NCI-H774 (cell line): ENCODE measurements at places on chromosomes 11 and 22.

DNA sequence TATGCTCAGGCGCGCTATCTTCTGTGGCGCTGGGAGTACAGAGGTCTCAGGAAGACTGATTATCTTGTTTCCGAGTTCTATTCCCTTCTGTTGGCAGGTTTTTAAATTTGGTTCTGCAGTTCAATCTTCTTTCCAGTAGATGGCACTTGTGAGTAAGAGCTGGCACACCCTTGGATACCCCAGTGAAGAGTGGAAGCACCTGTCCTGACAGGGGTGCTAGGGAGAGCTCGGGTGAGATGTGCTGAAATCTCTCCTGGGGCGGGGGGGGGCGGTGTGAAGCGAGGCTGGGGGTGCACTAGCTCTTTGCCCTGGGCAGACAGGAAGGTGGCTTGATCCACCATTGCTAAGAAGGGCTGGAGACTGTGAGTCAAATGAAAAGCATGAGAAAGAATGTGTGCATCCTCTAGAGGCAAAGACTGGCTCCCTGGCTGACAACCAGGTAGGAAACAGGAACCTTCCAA is 679.9 kb upstream of the CCDC179 start:
- DNase-seq, result peak; percentile 30

DNA sequence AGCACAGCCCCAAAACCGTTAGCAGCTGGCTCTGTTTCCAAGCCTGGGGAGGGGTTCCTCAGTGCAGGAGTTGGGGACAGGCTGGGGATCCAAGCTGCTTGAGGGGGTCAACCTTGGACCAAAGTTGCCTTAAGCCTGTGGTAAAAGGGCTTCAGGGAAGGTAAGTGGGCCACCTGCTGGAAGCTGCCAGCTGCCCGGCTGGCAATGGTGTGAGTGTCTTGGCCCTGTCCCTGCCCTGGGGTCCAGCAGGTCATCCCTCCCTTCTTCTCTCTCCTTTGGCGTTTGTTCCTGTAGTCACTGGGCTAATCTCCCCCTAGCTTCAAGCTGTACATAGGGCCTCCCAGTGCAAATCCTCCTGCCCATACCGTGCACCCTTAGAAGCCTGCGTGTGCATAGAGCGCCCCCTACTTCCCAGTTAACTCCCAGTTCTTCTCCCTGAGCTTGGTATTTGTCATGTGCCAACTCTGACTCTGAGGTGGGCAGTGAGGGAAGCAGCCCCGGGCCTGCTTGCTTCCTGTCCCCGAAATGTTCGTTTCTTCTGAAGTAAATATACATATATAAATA is 4.4 kb downstream of the TMEM258 start:
- DNase-seq, result no peak

GRCh38 chr22:39144101-39144767 is 8.2 kb downstream of the CBX7 start:
- DNase-seq, result no peak

GRCh38 chr22:26957897-26958296 is 300.5 kb downstream of the MIAT start:
- DNase-seq, result no peak

DNA sequence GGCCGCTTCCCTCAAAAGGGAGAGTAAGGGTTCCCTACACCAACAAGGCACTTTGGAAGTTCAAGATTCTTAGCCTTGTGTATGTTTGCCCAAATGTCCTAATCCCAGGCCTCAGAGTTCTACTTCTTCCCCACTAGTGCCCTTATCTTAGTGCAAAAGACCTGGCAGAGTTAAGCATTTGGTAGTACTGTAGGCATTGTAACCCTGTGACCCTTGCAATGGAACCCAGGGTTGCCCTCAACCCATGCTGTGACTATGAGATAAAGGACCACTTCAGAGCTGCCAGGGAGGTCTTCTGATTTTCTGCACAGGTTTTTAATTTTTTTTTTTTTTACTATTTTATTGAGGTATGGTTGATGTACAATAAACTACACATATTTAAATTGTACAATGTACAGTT is 65.1 kb downstream of the C11orf65 start:
- no peak for DNase-seq
